ENCODE measurements at places on chromosomes 3 and 15. TPM values are rescaled to one million over a fixed set of nuclear protein-coding genes. Genes with fewer than 3 reads are reported as not detected.

ZMYND10 gene
- total RNA-seq = 1.7 TPM

NAA80 gene
- total RNA-seq = 18.1 TPM

DLL4 gene
- 0.36 TPM for total RNA-seq

ATP13A3 gene
- 206 TPM for total RNA-seq

CLDN18 gene
- not detected for total RNA-seq

SLC28A1 gene
- not detected for total RNA-seq

CCDC12 gene
- 68.7 TPM for total RNA-seq

GABRA5 gene
- total RNA-seq = not detected

TGFBR2 gene
- 59.6 TPM for total RNA-seq

SLCO3A1 gene
- 20.0 TPM for total RNA-seq

ST8SIA2 gene
- total RNA-seq = not detected

PLA2G4B gene
- total RNA-seq = 6.7 TPM

PLXND1 gene
- total RNA-seq = 1.7 TPM

TERC gene
- 3.1 TPM for total RNA-seq

DOCK3 gene
- 1.5 TPM for total RNA-seq

PRR20G gene
- total RNA-seq = not detected

CAND2 gene
- total RNA-seq = 0.29 TPM

ROPN1 gene
- not detected for total RNA-seq

CA12 gene
- total RNA-seq = 0.29 TPM

TRPM1 gene
- not detected for total RNA-seq

GP5 gene
- total RNA-seq = 0.31 TPM

ILDR1 gene
- total RNA-seq = 0.34 TPM

LYZL4 gene
- total RNA-seq = not detected

LIPC gene
- 0.62 TPM for total RNA-seq

PLA2G4E gene
- not detected for total RNA-seq

LDHAL6B gene
- not detected for total RNA-seq

LRRC49 gene
- not detected for total RNA-seq

SLC6A1 gene
- not detected for total RNA-seq

MYRIP gene
- not detected for total RNA-seq

DIPK2A gene
- total RNA-seq = 16.9 TPM

PARP15 gene
- total RNA-seq = 13.2 TPM

SLC22A14 gene
- not detected for total RNA-seq

CFAP161 gene
- total RNA-seq = not detected

TMEM43 gene
- total RNA-seq = 41.3 TPM

TM4SF4 gene
- not detected for total RNA-seq

HESX1 gene
- total RNA-seq = 0.32 TPM

ISLR gene
- not detected for total RNA-seq

TMEM212 gene
- not detected for total RNA-seq

BSN gene
- 0.13 TPM for total RNA-seq

STOML1 gene
- 10.6 TPM for total RNA-seq

CSPG4 gene
- not detected for total RNA-seq

BUB1B gene
- 71.0 TPM for total RNA-seq

EIF5A2 gene
- total RNA-seq = 10.5 TPM

Data from activated T-helper 1 cell treated with anti-CD3 and anti-CD28 coated beads, Interleukin-12 subunit alpha, Interleukin-12 subunit beta, Interleukin-2, Interleukin-4 antibody, amounts not matched to agents 30 ng/mL and 10 ng/mL and 1 ng/mL, durations not matched to agents 14 hours and 24 hours and 36 hours (primary cell).